Stimulated activated CD8-positive, alpha-beta memory T cell treated with anti-CD3 and anti-CD28 coated beads, Interleukin-15, amount 100 ng/mL, for 24 hours (primary cell): ENCODE measurements at places on chromosomes 11 and 22.

GRCh38 chr11:65861165-65861505, 902 bp downstream of the MUS81 start:
- DNase-seq: no peak

DNA sequence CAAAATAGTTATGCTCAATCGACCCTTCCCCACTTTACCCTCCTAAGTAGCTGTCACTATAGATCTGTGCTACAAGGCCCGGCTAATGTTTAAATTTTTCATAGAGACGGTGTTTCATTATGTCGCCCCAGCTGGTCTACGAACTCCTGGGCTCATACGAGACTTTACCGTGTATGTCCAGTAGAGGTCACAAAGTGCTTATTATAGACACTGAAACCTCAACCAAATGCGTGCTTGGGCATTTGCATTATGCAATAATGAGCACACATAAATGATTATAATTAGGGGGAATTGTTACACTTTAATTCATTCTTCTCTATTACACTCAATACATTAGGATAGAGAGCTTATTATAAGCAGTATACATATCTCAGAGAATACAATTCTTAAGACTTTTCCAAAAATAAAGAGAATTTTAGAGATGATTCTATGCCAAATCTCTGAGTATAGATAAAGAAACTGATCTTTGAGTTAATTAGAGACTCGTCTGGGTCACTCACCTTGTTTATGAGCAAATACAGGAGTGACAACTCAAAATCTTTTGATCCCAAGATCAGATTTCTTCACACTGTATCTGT, 12.5 kb upstream of the MRPL16 start:
- no peak for DNase-seq

- no peak for DNase-seq
Observed at GRCh38 chr11:126927623-126928022, 72.9 kb downstream of the KIRREL3 start.

GRCh38 chr11:73622926-73623593, 23.3 kb upstream of the PLEKHB1 start:
- no peak for DNase-seq

DNA sequence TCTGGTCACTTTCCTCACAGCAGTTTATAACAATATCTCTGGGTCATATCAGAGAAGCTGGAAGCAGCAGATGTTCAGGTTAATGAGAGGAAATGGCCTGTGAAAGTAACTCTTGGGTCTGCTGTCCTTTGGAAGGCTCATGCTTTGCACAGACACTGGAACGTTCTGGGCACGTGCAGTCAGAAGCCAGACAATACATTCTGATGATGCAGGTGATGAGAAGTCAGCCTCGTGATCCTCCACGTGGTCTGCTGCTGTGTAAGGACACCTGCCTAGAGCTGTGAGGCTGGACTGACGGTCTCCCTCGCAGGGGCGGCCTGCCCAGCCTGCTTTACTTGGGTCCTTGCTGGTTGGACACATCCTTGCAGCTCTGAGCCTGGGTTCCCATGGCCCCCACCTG, 18.8 kb upstream of the ADORA2A start:
- DNase-seq: no peak

DNA sequence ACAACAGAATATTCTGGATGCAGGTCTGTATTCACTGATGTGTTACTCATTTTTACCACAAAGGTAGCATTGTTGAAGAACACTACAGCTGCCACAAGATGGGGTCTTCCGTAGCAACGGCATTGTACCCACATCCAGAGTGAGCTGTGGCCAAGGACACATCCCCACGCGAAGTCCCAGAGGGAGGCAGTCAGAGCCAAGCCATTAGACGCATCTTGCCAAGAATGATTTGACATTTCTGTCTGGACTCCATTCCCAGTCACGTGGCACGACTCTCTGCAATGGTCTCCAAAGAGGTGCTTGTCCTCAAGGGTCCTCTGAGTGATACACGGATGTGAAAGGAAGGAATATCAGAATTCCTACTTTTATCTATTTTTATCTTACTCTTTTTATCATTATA, 15.5 kb downstream of the OPCML start:
- DNase-seq: no peak

DNA sequence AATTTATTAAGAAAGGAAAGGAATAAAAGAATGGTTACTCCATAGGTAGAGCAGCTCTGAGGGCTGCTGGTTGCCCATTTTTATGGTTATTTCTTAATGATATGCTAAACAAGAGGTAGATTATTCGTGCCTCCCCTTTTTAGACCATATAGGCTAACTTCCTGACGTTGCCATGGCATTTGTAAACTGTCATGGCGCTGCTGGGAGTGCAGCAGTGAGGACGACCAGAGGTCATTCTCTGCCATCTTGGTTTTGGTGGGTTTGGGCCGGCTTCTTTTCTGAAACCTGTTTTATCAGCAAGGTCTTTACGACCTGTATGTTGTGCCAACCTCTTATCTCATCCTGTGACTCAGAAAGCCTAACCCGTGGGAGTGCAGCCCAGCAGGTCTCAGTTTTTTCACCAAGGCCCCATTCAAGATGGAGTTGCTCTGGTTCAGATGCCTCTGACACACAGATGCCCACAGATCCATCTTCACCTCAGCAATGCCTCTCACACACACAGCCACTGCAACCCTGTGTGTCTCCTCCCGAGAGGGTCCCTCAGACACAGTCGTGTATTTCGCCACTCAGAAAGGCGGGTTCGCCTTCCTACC, 16.4 kb upstream of the JAM3 start:
- no peak for DNase-seq

DNA sequence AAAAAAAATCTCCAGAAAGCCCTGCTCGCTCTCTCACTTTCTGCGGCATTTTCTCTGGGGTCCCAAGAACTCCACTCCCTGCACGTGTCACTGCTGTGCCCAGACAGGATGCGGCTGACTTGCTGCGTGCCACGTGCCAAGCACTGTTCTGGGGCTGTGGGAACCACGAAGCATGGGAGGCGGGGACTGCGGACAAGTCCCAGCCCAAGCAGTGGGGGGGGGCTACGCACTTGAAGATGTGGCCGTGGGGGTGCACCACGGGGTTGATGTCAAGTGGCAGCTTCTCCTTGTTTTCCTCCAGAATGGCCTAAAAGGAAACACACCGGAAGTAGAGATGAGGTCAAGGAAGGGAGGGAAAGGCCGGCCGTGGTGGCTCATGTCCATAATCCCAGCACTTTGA, 10.8 kb downstream of the TTLL12 start:
- no peak for DNase-seq

DNA sequence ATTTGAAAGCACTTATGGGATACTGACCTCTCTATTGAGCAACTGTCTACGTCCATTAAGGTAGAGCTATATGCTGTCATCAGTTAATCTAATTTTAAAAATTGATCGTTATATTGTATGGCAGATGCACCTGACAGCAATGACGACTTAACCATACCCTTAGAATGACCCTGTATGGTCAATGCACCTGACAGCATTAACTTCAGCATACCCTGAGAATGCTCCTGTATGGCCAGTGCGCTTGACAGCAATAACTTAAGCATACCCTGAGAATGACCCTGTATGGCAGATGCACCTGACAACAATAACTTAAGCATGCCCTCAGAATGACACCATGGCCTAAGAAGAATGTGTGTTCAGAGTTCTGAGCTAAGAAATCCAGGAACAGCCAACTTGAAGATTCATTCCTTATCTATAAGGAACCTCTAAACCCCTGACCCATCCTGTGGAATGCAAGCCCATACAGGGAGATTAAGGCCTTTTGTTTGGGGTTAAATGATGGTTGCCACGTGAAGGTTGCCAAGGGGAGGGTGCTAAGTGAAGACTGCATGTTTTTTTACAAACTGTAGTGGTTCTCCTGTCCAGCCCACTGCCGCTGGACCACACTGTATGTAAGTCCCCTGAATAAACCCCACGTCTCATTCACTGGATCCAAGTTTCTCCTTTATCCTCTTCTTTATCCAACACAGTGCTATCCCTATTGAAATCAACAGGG, 138.3 kb downstream of the GUCY1A2 start:
- DNase-seq: no peak

DNA sequence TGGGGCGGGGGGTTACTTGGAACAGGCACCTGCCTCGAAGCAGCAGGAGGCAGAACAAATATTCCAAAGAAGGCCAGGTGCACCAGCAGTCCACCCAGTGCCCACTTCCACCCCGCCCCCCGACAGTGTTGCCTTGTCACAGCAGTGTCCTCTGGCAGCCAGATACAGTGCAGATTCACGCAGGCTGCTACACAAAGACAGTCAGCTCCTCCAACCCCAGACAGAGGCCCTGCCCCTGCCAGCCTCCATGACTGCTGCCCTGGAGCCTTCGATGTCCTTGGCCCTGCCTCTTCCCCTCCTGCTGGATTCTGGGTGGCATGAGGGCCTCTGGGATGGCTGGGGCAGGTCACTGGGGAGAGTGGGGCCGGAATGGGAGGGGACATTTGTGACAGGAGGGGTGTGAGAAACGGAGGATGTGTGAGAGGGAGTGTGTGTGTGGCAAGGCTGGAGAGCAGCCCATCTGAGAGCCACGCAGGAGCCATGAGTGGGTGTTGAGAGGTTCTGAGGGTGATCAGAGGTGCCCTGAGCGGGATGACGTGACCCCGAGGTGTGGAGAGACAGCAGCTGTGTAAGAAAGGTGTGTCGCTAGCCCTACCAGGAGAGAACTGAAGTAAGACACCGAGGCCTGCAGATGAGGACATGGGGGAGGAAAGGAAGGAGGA, 173.7 kb downstream of the CEP164 start:
- DNase-seq: no peak

GRCh38 chr22:45731041-45731797, 59.6 kb downstream of the ATXN10 start:
- no peak for DNase-seq

DNA sequence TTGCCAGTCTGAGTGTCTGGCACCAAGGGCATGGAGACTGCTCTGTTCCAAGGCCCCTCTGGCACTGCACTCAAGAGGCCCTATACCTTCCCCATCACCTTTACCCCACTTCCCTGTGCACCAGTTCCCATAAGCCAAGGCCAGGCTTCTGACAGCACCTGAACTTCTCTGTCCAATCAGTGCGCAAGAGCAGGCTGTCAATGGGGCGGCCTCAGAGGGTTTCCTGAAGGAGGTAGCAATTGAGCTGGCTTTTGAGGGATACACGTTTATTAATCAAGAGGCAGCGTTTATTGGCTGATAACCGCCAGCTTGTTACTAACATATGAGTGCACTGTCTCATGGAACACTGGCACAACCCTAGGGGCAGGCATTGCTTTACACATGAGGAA, 2.1 kb downstream of the SH3BP1 start:
- no peak for DNase-seq

DNA sequence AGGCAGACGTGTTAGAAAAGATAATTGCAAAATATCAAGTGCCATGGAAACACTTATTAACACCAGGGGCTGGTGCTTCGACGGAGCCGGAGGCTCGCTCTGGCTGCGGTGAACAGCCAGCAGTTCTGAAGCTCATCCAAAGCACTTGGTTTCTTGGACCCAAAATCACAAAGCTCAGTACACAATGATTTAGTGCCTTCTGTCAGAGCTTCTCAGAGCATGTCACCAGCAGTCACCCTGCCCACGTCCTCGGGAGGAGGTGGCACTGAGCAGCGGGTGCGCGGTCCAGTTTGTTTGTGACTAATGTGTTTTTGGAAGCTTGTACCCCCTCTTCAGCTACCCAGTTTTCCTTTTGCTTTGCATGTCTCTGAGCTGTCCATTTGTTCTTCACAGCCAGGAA, 58.7 kb upstream of the KIRREL3 start:
- DNase-seq: no peak

DNA sequence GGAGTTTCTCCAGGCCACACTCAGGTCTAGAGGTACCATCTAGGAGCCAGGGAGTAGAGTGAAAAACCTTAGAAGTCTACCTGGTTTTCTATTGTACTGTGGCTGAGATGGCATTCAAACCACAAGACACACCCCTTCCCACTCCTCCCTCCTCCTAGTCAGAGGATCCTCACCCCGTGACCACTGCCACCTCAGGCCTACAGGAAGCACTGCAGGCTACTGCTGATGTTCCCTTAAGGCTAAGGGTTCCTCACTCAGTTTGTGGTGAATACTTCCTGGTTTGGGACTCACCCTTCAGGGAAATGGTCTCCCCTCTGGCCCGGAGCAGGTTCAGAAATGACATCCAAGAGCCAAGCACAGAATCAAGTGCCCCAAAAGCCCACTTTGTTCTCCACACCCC, 1293.9 kb downstream of the JRKL start:
- DNase-seq: no peak

DNA sequence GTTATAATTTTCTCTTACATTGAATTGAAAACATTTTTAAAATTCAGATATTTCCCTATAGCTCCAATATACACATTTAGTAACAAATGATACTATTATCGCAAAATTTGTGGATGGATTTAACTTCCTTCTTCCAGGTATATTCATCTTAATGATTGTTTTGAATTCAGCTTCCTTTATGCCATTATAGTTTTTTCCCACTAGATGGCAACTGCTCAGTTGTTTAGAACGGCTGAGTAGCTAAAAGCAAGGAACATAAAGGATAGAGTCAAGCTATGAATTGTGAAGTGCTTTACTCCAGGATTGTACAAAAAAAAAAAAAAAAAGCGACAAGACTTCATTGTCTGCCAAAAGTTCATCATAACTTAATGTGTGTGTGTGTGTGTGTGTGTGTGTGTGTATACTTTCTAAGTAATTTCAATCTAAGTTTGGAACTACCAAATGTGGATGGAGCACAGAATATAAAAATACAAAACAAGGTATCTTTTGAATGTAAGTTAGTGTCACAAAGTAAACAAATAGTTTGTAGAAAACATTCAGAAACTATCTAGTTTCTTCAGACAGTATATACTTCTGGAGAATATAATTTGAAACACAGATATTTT, 846.4 kb downstream of the DLG2 start:
- no peak for DNase-seq

DNA sequence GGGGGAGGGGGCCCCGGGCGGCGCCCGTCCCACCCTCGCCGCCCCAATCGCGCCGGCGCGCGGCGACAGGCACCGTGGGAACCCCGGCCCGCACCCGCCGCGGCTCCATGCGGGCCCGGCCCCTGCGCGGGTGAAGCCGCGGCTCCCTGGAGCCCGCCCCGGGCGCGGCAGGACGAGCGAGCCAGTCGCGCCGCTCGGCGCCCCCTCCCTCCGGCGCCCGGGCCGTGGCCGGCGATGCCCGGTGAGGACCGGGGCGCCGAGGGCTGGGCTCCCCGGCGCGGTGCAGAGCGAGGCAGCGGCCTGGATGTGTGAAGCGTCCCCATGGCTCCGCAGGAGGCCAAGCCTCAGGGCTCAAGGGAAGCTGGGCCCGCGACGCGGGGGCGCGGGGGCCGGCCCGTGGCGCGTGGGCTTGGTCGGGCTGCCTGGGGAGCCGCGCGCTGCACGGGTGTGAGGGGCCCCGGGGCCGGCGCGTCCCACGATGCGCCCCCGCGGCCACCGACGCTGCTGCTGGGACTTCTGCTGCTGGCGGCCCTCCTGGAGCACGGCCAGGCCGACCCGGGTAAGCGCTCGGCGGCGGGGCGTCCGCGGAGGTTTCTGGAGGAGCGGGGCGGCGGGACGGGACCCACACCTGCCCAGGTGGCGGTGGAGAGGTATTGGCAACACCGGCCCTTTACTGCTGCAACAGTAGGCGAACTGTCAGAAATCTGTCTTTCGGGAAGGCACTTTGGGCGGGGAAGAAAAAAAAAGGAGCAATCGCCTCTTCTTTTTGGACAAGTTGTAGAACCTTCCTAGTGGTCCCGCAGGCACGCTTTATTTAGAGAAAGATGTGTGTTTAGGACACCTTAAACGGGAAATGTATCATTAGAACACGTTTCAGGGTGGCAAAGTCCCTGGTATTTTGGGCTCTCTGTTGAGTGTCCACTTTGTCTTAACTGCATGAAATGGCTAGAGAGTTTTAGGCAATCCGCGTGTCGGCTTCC, 119.4 kb downstream of the HIPK3 start:
- DNase-seq: no peak
